ENCODE measurements at places on chromosomes 13 and 19.

DNA sequence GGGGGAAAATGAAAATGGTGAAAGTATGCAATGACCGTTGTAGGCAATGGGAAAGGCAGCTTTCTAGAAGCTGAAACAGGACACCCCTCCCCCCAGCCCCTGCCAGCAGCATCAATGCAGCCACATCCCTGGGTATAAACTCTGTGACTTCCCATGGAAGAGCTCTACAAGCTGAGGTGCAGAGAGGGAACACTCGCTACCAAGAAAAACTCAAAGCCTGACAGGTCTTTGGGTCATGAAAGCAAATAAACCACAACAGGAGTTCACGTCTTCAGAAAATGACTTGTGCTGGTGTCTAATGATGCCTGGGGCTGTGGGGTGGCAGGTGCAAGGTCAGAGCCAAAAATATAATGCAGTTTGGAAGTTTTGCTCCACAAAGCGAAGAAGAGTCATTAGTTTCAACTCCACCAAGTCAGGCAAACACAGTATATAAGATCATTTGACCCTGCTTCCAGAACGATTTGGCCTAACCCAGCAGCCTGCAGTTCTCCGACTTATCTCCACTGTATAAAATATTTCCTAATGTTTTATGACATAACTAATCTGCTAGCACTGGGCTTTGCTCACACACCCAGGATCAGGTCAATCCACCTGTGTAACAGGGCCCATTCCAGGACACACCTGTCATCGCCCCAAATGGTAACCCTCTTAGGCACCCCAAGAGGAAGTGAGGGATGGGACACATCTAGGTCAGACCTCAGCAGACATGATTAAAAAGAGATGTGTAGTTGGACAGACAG, 102.1 kb downstream of the IRS2 start:
- DNase-seq: no peak

DNA sequence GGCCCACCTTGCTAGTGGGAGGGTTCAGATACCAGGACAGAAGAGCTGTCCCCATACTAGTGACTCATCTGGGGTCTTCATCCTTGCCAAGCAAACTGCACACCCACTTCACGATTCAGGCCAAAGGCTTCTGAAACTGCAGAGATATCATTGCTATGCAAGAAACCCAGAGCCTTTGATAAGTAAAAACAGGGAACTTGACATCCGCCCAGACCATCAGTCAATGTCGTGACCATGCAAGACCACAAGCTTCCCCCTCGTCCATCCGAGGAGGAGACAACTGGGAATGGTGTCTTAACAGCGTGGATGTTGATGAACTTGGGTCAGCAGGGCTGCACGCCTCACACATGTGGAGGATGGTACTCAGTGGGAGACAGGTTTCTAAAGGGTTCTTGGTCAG, 58.0 kb downstream of the ABCC4 start:
- no peak for DNase-seq

DNA sequence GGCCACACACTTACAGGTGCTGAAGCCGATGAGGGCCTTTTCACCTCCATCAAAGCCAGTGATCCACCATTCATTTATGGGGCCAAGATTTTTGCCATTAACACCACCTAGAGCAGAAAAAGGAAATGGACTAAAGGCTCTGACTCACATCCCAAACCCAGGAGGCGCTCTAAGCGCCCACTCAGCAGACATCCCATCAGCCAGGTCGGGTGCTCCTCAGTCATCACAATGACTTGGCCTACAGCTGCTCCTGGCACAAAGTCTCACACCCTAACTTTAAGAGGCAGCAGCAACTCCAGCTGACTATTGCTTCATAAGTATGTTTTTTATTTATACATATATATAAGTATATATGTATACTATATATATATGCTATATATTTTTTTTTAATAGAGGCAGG, 36.1 kb upstream of the EIF3G start:
- DNase-seq: no peak

DNA sequence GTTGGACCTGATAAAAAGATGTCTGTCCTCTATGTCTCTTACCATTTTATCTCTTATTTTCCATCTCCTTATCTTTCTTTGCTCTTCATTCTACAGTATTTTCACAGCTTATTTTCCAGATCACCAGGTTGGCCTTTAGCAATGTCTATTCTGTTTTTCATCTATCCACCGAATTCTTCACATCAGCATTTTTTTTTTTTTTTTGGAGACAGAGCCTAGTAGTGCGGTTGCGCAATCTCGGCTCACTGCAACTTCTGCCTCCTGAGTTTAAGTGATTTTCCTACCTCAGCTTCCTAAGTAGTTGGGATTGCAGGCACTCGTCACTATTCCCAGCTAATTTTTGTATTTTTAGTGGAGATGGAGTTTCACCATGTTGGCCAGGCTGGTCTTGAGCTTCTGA, 49.0 kb downstream of the DNAJC15 start:
- no peak for DNase-seq

GRCh38 chr19:50365434-50366306, at the start of gene NAPSA:
TSS of gene NAPSA (minus strand) at chr19:50365639. CDS start at chr19:50365621, 18 bp downstream.
- DNase-seq: no peak

DNA sequence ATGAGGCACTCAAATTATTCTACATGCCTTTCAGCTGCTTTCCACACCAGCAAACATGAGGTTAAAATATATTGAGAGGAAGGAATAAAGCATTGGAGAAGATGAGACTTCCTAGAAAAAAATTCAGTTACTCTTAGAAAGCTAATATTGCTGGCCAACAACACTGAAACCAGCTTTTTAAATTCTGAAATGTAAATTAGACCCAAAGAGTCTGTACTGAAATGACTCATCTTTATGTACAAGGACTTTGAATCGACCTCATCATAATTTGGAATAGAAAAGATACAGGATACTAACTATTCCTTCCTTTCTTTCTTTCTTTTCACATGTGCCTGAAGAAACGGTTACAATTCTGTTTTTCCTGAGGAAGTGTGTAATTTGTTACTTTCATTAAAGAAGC, 6.5 kb upstream of the HSPH1 start:
- DNase-seq: no peak

DNA sequence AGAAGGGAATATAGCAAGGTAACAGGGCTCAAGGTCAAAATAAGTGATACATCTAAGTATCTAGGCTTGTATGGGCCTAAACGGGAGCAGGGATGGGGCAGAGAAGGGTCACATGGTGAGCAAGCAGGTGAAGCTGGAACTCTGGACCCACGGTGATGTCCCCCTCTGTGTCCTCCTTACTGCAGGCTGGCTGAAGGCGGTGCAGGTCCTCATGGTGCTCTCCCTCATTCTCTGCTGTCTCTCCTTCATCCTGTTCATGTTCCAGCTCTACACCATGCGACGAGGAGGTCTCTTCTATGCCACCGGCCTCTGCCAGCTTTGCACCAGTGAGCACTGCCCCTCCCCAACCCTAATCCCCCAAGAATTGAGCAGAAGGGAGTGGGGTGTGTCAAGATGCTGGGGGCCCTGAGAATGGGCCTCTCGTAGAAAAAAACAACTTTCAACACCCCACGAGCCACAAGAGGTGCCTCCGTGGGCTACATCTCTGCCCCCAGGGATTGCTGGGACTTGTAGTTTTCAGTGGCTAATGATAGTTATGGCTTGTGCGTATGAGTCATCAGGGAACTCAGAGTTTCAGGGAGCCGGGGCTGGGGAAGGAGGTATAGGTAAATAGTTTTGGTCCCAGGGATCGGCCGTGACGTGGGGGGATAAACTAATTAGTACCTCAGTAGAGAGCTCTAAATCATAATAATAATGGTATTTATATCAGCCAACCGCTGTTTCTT, 4.0 kb downstream of the EMP3 start:
- peak; percentile 45 for DNase-seq

DNA sequence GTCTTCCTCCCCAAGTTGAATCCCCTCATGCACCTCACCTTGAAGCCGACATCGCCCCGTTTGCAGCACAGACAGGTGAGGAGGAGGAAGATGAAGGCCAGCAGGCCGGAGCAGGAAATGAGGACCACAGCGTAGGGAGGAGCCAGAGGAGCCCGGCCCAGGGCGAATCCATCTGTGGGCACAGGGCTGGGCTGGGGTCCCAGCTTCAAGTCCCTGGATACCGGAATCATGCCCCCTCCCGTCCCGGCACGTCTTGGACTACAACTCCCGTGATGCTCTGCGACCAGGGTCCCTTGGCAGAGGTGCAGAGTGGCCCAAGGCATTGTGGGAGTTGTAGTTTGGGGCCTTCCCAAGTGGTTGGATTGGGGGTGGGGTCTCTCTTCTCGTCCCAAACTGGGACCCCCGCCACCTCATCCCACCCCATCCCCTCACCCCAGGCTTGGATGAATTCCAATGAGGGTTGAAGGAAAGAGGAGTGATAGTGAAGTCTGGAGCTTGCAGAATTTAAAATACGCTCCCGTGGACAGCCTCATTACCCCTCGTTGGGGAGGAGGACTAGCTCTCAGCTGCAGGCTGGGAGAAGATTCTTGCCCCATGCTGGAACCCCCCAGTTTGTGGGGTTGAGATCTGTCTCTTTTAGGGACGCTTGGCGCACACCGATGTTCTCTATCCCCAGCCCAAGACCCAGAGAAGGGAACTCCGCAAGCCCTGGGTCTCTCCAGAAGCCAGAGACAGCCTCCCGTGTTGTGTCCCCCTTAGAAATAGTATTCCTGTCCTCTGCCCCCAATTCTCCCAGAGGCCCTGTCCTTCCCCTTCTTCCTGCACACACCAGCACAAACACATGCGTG, 990 bp downstream of the LMTK3 start:
- DNase-seq: peak; percentile 60

DNA sequence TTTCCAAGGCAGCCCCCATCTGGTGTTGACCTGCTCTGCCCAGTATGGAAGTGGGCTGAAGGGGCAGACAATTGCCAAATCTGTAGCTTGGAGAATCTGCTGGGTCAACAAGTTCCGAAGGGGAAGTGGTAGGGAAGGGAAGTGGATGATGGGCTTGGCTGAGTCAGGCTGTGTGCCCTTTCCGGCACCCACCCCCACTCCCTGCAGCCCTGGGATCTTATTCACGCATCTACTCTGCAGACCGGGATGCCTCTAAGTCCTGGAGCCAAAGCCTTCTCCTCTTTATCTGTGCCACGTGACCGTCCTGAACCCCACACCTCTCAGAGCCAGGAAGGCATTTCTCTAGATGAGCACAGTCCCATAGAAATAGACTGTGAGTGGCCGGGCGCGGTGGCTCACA, 7.5 kb upstream of the C5AR2 start:
- no peak for DNase-seq

DNA sequence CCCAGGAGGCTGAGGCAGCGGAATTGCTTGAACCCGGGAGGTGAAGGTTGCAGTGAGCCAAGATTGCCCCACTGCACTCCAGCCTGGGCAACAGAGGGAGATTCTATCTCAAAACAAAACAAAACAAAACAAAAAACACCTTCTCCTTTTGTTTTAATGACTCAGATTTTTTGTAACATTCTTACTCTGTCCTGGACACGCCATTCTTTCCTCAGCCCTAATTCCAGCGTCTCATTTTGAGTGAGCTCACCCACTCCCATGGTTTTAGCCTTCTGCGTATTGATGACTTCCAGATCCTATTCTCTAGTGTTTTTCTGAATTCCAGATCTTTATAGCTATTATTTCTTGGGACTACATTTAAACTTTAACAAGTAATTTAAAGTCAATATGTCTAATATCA, 326.3 kb downstream of the MYO16 start:
- no peak for DNase-seq

DNA sequence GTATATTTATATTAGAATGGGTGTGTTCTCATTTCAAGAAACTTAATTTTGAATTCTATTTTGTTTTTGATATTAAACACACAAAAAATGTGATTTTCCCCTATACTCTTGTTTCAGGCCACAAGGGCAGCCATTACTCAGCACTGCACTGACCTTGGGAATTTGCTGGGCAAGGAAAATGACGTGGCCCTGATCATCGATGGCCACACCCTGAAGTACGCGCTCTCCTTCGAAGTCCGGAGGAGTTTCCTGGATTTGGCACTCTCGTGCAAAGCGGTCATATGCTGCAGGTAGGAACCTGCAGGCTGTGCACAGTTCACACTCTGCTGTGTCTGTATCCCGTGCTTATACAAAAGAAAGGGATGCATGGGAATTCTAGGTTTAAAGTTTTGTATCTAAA, 327.3 kb downstream of the ATP8A2 start:
- no peak for DNase-seq

DNA sequence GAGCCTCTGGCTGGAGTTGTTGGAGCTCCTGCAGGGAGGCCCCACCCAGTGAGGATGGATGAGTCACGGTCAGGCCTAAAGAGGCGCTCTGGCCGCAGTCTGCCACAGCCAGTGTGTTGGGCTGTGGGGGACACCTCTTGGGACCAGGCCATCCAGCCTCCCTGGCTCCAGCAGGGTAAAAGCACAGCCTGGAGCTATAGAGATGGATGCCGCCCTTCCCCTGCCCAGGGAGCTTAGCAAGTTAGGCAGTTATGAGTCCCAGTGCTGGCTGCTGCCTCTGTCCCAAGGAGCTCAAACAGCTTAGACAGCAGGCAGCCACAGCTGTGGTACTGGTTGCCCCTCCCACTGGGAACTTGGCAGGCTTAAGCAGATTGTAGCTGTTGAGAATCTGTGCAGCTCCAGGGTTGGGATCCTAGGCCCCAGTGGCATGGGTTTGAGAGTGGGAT, 100.9 kb downstream of the NDFIP2 start:
- no peak for DNase-seq

- DNase-seq: no peak
Measured at GRCh38 chr13:98535501-98536354, 41.2 kb downstream of the STK24 start.

DNA sequence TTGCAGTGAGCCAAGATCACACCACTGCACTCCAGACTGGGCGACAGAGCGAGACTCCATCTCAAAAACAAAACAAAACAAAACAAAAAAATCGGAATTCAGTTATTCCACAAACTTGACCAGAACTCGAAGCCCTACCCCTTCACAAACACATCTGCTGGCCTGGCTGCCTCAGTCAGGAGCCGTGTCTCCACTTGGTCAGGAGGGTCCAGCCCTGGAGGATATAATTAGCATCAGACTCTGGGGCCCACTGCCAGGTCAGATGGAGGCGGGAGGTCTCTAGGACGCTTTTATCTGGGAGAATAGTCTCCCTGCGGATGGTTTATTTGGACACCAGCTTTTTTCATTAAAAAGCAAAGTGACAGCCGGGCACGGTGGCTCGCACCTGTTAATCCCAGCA, 8.0 kb downstream of the ELL start:
- DNase-seq: no peak

DNA sequence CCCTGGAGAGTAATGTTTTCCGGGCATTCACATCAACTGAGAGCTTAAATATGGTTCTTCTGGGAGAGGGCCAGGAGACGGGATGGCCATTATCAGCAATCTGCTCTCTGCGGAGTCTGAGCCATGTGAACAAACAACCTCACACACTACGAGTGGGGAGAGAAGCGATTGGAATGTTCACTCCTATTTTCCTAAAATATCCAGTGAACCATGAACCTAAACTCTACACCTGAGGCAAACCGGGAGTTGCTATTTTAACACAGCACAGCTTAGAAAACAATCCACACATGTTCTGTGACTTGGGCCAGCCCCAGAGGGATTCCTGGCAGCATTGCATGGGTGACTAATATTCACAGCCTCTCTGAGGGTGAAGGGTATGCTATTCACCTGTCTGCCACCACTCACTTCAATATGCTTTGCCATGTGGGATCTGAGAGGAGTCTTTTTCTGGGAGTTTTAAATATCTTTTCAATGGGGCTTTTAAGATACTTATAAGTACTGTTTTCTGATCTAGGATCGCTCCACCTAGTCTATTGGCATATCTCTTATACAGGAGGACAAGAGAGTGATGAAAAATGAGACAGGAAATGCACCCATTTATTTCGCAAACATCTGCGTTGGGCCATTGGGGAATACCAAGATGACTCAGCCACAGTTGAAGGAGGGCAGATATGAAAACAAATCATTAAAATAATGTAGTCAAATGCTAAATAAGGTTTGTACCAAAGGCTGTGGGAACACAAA, 72.6 kb upstream of the SERP2 start:
- peak; percentile 68 for DNase-seq

Measured in NCI-H2171 treated with DMSO at 0.1 percent for 48 hours (cell line).